ENCODE measurements at places on chromosomes 5 and 9.

GRCh38 chr5:32449262-32449661 lies 4.7 kb upstream of the ZFR start:
- no peak for DNase-seq

DNA sequence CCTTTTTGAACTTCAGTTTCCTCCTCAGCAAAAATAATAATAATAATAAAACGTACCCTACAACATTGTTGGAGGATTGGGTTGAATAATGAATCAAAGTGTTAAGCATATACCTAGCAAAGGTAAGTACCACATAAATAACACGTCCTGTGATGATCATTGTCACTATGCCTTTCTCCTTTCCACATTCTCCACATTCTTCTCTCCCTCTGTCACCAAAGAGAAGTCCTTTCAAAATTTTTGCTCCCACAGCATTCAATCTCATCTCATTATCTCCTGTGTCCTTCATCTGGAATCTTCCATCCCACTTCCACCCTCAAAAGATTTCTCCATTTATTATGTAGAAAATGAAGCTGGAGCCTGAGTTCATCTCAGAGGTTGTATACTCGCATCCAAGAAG lies 7.2 kb upstream of the ALDOB start:
- no peak for DNase-seq

DNA sequence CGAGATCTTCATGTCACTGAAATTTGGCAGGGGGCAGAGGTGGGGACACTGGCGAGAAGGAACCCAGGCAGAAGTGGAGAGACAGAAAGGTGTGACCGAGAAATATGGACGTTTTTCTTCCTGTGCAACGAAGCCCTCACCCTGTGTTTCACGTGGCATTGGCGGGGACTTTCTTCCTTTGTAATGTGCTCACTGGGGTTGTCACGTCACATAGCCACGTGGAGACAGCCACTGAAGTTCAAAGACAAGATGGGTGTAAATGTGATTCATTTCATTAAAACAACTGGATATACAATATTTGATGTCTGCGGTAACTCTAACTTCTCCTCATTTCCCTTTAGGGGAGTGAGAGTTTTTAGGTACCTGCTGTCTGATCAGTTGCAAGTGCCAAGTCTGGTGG lies 225.7 kb downstream of the FSTL4 start:
- no peak for DNase-seq

GRCh38 chr5:105680858-105681475 lies 1989.8 kb downstream of the EFNA5 start:
- DNase-seq: no peak

DNA sequence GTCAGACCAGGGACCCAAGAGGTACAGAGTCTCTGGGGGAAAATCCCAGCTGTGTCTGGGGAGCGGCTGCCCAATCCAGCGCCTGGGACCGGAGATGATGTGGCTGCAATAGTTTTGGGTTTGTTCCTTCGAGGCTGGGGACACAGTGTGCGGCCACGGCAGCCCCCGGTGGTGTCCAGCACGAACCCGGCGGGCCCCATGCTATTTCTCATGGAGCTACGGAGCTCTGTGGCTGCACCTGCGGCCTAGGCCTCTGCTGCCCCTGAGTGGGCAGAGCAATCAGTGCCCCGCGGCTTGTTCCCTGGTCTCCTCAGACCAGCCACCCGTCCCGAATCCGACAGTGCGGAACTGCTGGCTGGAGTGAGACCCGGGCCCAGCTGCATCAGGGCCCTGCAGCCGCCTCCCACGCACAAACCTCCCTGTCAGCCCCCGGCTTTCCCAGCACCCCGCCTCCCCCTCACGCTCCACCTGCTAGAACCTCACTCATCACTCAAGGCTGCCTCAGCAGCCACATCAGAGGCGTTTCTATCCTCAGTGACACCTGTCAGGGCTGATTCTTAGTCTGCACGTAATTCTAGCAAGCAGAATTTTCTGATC lies 29.0 kb downstream of the SARDH start:
- DNase-seq: no peak

- DNase-seq: no peak
Observed at GRCh38 chr5:18605186-18605585, 970.9 kb downstream of the TAF11L14 start.

DNA sequence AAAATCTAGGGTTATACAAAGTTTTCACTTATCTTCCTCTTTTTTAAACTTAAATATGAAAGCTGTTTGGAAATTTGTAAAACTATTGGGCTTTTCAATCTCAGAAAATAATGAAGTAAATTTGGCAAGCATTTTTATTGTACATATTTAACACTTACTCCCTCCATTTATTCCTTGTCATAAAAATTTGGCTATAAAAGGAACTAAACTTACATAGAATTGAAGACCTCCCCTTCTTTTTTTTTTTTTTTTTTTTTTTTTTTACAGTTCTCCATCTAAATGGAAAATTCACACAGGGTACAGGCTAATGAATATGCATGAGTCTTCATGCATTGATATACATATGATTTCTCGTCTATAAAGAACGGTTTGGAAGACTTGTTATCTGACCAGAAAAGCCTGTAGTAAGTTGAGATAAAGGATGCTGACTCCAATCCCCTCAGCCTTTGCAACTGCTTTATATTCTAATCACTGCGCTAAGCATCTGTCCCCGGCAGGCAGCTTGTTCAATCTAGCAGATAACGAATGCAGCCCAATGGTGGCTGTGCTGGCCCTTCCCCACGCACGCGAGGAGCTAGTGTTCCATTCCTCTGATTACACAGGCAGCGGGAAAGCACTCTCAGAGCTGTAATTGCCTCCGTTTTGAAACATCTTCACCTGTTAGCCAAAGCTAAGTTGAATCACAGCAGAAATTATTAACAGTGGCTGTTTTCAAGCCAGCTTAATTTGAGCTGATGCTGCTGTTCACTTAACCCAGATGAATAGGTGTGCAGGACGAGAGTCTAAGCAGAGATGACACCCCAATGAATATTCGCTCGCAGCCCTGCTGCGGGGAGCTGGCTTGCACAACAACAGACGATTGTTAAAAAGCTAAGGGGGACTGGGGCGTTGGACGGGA lies 453.8 kb upstream of the ZNF608 start:
- DNase-seq: peak; percentile 41

DNA sequence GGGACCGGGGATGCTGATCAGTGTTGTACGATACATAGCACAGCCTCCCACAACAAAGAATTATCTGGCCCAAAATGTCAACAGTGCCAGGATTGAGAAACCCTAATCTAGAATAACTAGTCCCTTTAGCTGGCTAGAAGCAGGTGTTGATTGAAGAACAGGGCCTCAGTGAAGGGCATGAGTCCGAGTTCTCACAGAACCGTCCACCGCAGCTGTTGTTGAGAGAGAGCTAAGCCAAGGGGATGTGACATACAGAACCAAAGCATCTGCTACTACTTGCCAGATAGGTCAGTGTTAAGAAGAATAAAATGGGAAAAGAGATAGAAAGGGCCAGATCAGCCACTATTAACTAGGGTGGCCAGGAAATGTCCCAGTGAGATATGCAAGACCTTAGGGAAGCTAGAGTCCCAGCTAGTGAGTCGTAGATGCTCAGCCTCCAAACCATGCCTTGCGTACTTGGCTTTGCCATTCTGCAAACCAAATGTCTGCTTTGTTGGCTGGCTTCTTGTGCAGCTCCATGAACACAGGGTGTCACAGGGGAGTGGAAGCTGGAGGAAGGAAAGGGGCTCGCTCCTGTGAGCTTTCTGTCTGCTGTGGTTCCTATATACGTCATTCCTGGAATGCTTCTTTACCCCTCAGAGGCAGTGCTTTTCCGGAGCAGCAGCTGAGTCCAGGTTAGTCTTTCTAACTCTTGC lies 68.9 kb downstream of the FBXO38 start:
- DNase-seq: no peak

DNA sequence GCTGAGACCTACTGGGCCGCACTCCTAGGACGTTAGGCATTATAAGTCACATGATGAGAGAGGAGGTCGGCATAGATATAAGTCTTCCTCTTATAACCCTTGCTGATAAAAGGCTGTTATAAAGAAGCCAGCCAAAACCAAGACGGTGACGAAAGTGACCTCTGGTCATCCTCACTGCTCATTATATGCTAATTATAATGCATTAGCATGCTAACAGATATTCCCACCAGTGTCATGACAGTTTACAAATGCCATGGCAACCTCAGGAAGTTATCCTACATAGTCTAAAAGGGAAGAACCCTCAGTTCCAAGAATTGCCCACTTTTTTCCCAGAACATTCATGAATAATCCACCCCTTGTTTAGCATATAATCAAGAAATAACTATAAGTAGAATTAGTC lies 222.4 kb downstream of the TLE1 start:
- DNase-seq: no peak

DNA sequence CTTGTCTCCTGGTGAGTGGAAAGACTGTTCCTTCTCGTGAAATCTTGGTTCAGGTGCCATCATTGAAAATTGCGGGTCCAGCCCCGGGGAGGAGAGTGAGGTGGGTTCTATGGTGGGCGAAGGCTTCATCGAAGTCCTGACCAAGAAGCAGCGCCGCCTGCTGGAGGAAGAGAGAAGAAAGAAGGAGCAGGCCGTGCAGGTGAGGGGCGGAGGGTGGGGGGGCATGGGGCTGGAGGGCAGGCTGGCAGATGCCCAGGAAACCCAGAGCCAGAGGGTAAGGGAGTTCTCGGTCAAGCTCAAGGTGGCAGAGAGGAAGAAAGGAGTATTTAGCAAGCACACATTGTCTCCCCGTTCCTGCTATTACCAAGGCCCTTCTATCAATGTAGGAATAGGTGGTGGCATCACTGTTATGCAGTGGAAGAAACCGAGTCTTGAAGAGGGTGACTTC lies 24.3 kb upstream of the POMT1 start:
- no peak for DNase-seq

DNA sequence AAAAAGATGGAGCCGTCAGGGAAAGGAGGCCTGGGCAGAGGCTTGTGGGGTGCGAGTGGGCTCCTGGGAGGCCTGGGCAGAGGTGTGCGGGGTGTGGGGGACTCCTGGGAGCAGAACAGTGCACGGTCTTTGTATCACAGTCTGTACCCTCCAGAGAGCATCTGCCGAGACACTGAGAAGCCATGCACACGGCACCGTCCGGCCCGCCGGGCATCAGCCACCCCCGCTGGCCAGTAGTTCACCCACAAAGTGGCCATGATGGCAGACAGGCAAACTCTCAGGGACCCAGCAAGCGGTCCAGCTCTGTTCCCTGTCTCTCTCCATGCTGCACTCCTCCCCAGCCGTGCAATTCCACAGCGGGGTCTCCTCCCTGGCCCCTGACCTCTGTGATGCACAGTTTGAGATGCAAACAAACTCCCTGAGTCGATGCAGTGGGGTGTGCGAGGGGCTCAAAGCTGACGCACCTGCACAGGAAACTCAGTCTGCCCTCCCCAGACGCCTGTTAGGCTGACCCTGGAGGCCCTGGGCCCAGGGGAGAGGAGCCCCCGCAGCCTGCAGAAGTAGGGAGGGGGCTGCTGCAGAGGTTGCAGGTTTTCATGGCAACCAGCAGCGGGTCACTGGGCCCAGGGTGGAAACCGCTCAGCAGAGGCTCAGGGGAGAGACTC lies 9.1 kb upstream of the GPSM1 start:
- no peak for DNase-seq

GRCh38 chr5:176519810-176520720 lies 17.1 kb downstream of the RNF44 start:
- DNase-seq: no peak

- no peak for DNase-seq
Observed at GRCh38 chr9:136713550-136713949, 1.2 kb downstream of the DIPK1B start.

GRCh38 chr5:143372187-143372829 lies 31.2 kb downstream of the NR3C1 start:
- DNase-seq: no peak

DNA sequence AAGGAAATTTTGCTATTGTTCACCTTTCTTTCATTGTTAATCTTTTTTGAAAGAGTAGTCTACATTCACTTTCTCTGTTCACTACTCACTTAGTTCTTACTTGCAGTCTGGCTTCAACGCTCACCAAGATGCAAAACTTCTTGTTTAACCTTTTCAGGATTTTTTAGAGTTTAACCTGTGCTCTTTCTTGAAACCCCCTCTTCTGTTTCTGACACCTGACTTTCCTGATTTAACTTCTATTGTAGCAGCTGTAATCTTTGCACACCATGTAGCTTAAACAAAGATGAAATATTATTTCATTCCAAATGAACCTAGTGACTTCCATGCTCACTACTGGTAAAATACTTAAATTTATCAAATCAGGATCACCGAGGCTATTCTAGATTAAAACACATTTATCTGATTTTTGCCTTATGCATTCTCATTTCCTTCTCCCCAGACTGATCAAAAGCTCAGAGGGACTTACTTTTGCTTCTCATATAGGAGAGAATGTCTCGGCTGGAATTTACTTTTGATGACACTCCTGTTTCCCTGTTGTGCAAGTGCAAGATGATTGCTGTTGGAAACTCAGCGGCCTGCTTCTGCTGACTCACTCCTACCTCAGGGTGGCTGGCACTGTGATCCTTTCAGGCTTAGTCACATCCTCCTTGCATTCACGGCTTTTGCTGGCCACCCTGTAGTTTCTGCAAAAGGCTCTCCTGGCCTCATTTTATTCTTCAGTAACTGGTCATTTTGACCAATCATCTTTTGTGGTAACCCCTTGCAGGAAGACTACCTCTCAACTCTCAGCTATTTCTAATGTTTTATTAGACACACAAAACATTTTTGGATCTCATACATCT lies 109.3 kb upstream of the IFNE start:
- DNase-seq: no peak

- no peak for DNase-seq
Observed at GRCh38 chr5:59760785-59761348, 132.7 kb downstream of the PDE4D start.

DNA sequence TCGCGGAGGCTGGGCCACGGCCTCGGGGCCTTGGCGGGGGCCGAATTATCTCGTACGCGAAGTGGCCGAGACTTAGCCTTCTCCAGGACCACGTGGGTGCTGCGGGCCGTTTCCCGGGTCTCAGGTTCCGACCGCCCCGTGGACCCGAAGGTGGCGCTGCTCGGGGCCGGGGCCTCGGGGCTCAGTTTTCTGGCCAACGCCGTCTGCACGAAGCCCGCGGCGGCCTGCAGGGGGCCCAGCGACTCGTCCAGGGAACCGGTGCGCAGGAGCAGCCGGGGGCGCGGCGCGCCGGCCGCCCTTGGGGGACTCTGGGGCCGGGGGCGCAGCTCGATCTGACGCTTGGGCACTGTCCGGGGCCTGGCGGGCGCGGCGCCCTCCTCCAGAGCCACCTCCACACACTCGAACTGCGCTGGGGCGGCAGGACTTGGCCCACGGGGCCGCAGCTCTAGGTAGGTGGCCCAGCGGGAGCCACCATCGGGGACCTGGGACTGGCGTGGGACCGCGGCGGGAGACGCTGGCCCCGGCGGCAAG lies 716 bp downstream of the PROB1 start:
- DNase-seq: no peak
